ENCODE measurements at places on chromosomes 4 and X.

GRCh38 chr4:1907848-1908525 is 36.8 kb downstream of the NSD2 start:
- DNase-seq = no peak

- no peak for DNase-seq
These were observed 306.6 kb downstream of the STK32B start for GRCh38 chr4:5357870-5358269.

GRCh38 chr4:145566768-145567167 is 52.4 kb upstream of the MMAA start:
- no peak for DNase-seq

GRCh38 chr4:184153781-184154180 is 63.9 kb downstream of the ENPP6 start:
- DNase-seq = no peak

GRCh38 chr4:61320631-61321030 is 120.5 kb downstream of the ADGRL3 start:
- DNase-seq = no peak

- DNase-seq = no peak
These were observed 119.0 kb upstream of the BMP3 start for GRCh38 chr4:80911458-80911857.

DNA sequence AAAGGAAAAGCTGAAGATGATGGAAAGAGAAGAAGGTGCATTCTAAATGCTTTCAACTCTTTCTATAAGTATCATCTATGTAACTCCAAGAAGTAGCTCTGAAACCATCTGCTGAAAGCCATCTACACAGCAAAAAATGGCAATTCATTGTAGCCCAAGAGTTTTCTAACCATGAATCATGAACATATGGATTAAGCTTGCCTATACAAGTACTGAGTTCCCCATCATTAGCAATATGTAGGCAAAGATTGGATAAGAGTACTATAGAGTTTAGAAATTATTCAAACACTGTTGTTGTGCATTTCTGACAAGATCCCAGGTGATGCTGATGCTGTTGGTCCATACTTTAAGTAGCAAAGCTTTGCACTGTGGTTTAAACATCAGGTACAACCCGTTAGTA is 11.2 kb downstream of the DAPP1 start:
- DNase-seq = no peak

- peak; percentile 11 for DNase-seq
These were observed 3.3 kb upstream of the RPS4X start for GRCh38 chrX:72280321-72280845.

GRCh38 chr4:157246964-157247363 is 26.4 kb downstream of the GRIA2 start:
- no peak for DNase-seq

Measured in nucleus accumbens (tissue), 56 donors.